CD4-positive, alpha-beta T cell treated with Interferon alpha-2 for 1 hour (primary cell): ENCODE measurements at places on chromosomes 7 and 10.

- peak; percentile 30 for DNase-seq
Observed at GRCh38 chr10:87635498-87636312, 24.0 kb upstream of the PAPSS2 start.

DNA sequence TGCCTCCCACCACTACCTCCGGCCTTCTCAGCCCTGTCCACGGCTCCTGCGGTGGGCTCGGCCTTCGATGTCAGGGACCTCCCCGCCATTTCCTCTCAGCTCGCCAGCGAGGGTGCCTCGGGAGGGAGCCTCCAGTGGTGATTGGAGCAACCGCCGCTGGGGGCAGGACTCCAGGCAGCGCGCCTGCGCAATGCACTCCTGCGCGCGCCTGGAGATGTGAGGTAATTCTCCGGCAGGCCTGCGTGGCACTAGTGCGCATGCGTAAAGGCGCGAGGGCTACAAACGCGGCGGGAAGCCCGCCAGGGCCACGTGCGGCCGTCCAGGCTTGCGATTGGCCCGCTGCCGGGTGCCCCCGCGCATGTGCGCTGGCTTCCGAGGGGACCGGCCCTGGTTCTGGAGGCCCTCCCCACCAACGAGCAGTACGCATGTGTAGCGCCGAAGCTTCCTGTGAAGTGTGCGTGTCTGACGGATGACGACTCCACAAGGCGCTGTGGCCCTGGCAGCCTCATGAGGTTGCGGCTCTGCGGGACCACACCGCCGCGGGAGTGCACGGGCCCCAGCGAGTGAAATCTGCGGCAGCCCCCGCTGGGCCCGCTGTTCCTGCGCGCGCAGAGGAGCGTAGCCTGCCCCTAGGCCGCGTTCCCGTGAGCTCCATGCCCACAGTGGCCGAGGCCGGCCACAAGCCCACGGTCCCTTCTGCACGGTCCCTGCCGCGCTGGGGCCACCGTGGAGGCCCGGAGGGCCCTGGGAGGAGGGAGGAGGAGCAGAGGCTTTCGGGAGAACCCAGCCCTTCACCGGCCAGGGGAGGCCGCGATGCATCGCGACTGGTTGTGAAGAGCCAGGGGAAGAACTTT lies at the start of gene SYCE1:
Gene SYCE1, minus strand, starts transcription at position 143 of the 854 bp plus-strand sequence. Its CDS starts 54 bp downstream, at position 89.
- no peak for DNase-seq

DNA sequence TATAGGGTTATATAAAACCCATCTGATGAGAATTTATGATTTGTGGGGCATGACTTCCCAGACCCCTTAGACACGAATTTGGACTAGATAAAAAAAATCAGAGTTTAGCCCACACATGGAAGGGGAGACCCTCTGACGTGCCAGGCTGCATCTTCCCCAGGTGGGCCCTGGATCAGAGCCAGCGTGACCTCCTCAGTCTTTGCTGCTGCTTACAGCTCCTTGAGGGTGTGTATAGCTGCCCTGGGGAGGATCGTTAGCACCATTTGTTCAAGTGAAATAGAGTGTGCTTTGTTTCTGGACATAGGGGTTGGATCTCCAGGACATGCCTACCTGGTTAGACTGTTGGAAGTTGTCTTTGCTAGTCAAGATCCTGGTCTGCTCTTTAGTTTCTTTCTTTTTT lies 54.2 kb downstream of the DOCK1 start:
- no peak for DNase-seq

GRCh38 chr7:133863362-133864061 lies 263.6 kb upstream of the LRGUK start:
- no peak for DNase-seq

GRCh38 chr7:90492250-90492649 lies 22.8 kb downstream of the PTTG1IP2 start:
- DNase-seq: no peak

DNA sequence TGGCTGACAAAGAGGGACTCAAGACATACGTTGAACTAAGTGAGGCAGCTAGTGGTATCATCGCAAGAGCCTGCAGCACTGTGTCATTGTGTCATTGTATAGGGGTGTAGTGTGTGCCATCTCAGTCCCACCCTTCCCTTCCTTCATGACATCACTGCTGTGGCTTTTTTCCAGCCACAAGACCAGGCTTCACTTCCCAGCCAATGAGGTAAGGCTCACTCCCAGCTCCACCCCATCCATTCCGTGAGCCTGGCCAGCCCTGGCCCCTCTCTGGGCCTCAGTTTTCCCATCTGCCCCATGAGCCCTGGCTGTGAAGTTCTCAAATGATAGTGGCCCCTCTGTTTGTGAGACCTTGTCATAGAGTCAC lies 134.3 kb upstream of the ZMIZ1 start:
- no peak for DNase-seq

GRCh38 chr10:119306514-119306951 lies 99.2 kb downstream of the GRK5 start:
- peak; percentile 86 for DNase-seq

DNA sequence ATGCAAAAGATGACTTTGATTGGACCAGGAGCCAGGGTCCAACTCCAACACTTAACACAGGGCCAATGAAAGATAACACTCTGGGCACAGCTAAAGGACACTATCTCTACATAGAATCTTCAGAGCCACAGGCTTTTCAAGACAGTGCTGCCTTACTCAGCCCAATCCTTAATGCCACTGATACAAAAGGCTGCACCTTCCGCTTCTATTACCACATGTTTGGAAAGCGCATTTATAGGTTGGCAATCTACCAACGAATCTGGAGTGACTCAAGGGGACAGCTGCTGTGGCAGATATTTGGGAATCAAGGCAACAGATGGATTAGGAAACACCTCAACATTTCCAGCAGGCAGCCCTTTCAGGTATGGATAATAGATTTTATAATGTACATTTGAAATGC lies 160.7 kb downstream of the MALRD1 start:
- DNase-seq: no peak

- no peak for DNase-seq
Observed at GRCh38 chr7:131328377-131329175, 900 bp downstream of the MKLN1 start.

DNA sequence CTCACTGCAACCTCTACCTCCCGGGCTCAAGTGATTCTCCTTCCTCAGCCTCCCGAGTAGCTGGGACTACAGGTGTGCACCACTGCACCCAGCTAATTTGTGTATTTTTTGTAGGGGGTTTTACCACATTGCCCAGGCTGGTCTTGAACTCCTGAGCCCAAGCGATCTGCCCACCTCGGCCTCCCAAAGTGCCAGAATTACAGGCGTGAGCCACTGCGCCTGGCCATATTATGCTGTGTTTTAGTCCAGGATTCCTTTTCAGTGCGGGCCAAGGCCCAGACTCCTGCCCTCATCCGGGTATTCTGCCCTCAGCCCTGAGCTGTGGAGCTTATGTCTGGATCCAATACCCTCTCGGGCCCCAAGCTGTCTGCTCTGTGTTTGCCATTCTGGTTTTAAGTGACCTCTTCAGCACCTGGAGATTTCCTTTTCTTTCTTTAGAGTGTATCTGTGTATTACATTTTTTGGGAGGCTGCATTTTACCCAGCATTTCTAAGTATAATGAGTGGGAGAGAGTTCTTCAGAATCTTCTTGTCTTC lies 114.9 kb downstream of the BUB3 start:
- DNase-seq: no peak

DNA sequence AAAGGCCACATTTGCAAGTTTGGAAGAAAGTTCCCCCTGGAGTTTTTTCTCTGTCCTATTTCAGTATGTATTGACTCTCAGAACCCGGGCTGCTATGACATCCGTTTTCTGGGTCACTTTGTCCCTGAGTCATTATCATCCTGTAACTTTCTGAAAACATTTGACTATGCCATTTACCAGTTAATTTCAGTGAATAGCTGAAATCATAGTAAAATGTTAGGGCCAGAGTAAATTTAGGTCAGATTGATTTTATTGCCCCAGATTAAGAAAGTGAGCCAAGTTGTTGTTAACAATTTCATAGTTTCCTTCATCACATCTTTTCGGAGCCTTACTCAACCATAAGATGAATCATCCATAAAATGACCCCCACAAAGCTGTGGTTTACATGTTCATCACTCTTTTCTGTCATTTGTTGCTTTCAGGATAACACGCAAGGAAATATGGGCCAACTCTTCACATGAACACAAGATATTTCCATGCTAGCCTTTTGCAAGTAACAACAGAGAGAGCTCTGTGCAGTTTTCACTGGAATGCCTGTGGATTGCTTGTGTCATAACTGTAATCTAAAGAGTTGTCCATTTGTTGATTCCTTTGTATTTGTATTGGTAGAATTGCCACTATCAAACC lies 3.9 kb upstream of the MACC1 start:
- DNase-seq: no peak

DNA sequence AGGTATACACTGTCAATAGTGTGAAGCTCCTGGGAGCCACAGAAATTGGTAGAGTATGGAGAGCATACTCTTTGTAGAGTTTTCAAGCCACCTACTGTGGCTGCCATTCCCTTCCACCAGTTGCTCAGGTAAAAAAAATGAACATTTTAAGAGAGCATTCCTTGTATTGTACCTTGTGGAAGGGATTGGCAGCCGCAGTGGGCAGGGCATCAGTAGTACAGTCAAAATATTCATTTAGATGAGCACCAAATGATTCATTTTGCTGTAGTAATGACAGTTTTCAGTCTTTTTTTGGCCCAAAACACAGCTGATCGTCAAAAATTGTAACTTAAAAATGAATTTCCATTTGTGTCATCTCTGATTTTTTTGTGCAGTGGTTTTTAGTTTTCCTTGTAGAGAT lies 304.9 kb downstream of the ATRNL1 start:
- DNase-seq: no peak

- DNase-seq: no peak
Observed at GRCh38 chr10:79947083-79947415, 1.9 kb downstream of the SFTPD start.

GRCh38 chr7:22094413-22095342 lies 149.0 kb upstream of the CDCA7L start:
- no peak for DNase-seq

GRCh38 chr7:153507885-153508284 lies 544.3 kb upstream of the DPP6 start:
- no peak for DNase-seq

DNA sequence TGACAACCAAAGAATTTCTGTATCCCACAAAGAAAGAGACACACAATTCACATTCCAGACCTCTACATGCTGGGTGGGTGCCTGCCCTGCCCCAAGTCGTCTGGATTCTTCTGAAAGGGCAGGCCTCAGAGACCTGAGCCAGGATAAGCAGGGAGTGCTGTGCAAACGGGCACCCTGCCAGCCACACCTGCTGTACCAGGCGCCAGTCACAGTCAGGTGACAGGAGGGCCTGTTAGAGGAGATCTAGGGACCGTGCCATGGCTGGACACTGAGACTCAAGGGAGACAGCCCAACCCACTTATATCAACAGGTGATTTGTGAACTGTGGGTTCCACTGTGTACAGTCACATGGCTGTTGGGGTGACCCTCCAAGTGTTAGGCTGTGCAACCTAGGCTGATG lies 103.1 kb upstream of the AFAP1L2 start:
- no peak for DNase-seq

DNA sequence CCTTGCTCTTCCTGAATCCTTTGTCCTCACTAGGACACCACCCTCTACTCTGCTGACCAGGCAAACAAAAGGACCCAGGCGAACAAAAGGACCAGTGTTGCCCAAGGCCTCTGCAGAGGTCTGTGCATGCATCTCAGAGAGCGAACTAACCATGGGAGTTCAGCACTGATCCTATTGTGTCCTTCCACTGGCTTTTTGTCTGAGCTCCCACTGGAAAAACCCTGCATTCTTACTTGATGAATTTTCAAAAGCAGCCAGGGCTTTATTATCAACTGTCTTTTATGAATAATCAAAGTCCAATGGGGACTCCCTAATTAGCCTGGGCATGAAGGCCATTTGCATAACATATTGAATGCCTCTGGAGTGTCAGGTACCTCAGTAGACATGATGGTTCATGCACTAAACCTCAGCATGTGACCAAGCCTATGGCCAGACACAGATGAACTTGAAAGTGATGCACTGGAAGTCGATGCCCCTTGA lies 140.6 kb downstream of the KCNMA1 start:
- DNase-seq: no peak

- DNase-seq: no peak
Observed at GRCh38 chr10:86755454-86755739, 1.0 kb upstream of the BMPR1A start.

GRCh38 chr7:138564365-138564764 lies 104.3 kb downstream of the TRIM24 start:
- no peak for DNase-seq

- no peak for DNase-seq
Observed at GRCh38 chr7:113338071-113338696, 219.8 kb upstream of the SMIM30 start.

- DNase-seq: peak; percentile 26
Observed at GRCh38 chr10:77873536-77874380, 52.8 kb downstream of the DLG5 start.

- DNase-seq: no peak
Observed at GRCh38 chr7:28498636-28499035, 86.3 kb downstream of the CREB5 start.

GRCh38 chr7:135998081-135998480 lies 20.9 kb upstream of the MTPN start:
- DNase-seq: no peak

- DNase-seq: peak; percentile 45
Observed at GRCh38 chr10:124696446-124697392, 47.5 kb downstream of the FAM53B start.

DNA sequence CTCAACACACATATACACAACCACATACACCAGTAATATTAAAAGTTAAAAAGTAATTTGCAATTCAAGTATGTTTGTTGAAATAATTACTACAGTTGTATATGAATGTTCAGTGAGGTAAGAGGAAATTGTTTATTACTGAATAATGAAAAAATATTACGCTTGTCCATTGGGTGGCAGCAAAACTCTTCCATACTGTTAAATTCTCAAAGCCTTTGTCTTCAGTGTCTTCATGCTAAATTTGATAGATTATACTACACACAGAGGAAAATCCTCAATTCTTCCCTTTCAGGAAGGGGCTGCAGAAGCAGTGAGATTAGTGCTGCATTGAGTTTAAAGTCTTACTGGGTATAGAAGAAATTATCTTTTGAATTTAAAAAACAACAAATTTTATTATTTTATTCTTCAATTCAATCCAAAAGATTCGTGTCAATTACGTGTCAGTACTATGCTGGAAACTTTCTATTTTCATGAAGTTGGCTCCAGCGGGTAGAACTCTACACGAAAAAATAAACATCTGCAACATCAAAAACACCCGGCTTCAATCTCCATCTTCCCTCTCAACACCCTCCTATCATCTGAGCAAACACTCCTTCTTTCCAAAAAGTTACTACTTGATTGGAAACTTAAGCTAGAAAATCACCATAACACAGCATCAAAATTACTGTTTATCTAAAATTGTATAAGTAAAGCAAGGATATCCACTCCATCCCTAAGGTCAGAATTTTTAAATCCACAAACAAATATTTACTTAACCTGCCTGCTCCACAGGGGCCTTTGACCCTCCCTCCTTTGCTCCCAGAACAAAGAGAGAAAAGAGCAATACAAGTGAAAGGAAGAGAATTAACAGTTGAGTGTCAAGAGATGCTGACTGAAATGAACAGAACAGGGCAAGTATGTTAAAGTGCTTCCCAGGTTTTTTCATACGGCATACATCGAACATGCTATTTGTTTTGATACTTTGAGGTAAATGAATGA lies 37.0 kb upstream of the TES start:
- no peak for DNase-seq
